Stimulated activated CD4-positive, alpha-beta T cell treated with anti-CD3 and anti-CD28 coated beads, Interleukin-15, amount 100 ng/mL, for 1 hour (primary cell): ENCODE measurements at places on chromosomes 6 and 20.

DNA sequence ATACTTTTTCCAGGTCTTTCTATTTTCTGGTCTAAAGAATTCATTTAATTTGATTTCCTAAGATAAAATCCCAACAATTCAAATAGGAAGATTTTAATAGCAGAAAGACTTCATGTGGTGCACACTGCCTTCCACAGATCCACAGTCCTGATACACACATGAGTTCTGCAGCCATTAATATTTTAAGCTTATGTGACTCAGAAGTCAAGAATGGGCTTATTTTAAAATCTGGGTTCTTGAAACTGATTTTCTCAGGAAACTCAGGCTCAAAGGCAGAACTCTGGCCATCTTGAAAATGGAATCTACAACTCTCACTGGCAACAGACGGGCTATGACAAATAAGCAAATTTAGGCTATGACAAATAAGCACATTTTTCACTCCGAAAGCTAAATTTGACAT is 88.2 kb downstream of the COL12A1 start:
- no peak for DNase-seq

DNA sequence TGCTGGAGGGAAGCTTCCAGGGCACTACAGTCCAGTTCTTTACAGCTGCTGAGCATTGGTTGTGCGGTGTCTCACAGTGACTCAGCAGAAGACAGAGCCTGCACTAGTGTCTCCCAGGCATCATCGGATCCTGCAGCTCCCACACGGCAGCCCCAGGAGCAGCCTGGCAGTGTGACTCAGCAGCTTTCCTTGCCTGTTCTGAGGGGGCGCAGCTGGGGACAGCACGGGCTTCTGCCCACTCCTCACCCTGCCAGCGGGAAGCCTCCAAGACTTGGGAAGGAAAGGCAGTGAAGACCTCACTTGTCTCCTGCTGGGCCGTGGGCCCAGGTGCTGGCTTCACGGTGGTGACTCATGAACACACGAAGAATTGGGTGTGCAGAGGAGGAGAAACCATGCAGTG is 165.4 kb downstream of the SYNDIG1 start:
- DNase-seq, result no peak

- DNase-seq, result no peak
Measured at GRCh38 chr20:48689388-48689787, 138.4 kb downstream of the PREX1 start.

GRCh38 chr6:13400772-13401171 is 72.4 kb upstream of the TBC1D7 start:
- DNase-seq, result no peak

GRCh38 chr6:108029226-108029921 is 45.2 kb downstream of the OSTM1 start:
- DNase-seq, result no peak
